ENCODE measurements at places on chromosomes 4 and X.

DNA sequence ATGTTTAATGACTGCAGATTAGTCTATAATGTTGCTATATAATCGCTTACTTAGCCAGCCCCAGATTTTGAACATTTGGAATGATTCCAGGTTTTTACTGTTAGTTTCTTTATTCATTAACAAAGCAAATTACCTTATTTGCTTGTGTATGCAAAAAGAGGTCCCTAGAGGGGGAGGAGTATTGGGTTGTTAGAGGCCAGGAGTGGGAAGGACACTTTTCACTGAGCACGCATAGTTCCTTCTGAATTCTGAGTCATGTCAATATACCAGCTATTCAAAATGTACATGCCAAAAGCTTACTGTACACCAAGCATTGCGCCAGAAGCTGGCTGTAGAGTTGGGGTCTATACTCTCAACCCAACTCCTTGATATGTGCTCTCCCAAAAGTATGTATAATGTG is 5.1 kb upstream of the DGAT2L6 start:
- DNase-seq: no peak

DNA sequence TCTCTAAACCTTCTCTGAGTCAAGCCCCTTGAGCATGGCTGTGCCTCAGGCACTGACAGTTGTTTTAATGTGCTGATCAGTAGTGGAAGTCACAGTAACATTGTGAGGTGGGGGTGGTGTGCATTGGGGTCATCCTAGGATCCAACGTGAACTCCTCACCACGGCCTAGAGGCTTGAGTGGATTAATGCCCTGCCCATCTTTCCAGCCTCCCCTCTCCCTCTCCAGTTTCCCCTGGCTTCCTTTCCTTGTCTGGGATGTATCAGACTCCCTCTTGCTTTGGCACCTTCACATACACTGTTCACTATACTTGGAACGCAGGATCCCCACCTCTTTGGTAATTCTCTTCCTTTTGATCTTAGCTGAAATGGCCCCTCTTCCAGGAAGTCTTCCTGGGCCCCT is 13.3 kb upstream of the PJA1 start:
- no peak for DNase-seq

GRCh38 chrX:68980906-68981616 is 152.2 kb downstream of the EFNB1 start:
- no peak for DNase-seq

- DNase-seq: no peak
These were observed 42.4 kb upstream of the PABPC4L start for GRCh38 chr4:134243742-134244713.

DNA sequence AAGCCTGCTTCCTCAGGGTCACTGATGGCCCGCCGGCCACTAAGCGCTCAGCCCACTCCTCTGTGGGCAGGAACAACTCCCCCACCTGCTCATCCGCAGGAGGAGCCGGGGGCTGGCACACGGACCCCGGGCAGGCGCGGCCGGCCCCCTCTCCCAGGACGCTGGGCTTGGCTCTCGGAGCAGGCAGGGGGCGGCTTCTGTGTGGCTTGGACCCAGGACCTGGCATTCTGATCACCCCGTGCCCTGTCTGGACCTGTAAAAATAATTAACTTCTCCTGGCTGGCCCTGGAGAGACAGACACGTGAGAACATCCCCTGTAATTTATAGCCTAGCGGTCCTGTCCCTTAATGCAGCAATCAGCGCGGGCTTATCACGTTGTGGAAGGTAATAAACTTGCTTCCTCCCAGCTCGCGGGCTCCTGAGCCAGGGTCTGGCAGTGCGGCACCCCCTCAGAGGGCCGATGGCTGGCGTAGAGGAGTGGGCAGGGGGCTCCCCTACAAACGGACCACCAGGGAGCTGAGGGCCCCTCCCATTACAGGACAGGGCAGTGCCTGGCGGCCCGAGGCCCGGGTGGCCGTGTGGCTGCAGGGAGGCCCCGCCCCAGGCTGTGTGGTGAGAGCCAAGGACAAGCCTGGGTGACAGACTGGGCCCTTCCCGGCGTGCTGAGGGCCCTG is 84.5 kb upstream of the NKX1-1 start:
- no peak for DNase-seq

GRCh38 chr4:114025176-114025777 is 45.8 kb upstream of the ARSJ start:
- no peak for DNase-seq

GRCh38 chr4:25487155-25487554 is 110.1 kb downstream of the ANAPC4 start:
- DNase-seq: no peak

DNA sequence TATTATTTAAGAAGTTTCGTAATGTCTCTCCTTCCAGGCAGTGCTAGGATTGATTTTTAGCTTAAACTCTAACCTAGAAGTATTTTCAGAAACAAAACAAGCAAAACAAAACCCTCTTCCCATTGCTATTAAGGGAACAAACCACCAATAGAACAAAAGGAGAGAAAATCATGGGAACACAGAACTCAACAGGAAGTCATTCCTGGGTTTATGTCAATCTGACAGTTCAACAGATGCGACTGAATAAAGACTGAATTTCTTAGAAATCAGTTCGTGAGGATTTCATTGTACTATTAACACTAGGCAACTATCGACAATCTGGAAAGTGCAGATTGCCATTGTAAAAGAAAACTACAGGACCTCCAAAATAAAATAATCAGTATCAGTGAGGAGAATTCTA is 229.1 kb upstream of the SMIM31 start:
- no peak for DNase-seq

DNA sequence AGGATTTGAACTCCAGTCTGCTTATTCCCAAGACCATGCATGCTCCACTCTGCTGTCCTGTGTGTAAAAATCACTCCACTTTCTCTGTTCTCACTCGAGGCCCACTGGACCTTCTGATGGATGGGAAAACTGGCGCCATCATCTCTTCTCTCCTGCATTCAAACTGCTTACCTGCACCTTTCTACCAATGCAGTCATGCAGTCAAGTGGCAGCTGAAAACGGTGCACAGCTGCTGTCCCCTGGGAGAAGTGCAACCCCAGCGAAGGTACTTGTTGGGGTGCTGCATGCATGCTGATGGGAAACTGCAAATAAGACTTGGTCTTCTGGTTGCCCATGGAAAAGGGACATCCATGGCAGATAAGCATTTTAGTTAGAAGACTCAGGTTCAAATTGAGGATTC is 147.1 kb downstream of the EVC2 start:
- DNase-seq: no peak

GRCh38 chr4:110442309-110442708 is 33.6 kb upstream of the ENPEP start:
- no peak for DNase-seq

DNA sequence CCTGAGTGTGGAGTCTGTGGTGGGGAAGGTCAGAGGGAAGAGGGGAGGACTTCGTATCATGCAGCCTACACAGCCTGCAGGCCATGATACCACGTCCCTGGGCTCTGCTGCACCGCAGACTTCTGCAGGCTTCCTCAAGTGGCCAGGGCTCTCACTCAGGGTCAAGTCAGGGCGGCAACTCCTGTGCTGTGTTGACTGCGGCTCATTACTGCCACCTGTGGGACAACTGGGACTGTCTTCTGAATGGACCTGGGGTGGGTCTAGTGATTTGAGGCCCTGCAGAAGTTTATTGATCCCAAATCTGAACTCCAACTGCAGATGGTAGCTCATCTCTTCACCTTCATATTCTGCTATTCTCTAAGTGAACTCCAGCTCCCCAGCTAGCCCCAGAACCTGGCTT is 167.1 kb downstream of the NSUN7 start:
- no peak for DNase-seq

DNA sequence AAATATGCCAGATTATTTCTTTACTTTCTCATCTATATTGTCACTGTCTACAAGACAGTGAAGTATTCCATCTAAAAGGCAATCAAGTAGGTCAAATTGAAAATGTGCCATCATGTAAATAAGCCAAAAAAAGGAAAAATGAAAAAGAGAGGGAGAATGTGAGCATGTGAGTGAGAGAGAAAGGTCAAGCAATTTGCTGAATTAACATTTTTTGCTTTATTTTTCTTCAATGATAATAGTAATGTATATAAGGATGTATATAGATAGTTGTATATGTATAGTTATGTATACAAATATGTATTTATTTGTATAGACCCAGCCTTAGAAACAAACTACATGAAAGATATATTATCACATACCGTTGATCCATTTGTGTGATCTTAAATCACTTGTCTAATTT is 11.5 kb downstream of the CXCL8 start:
- no peak for DNase-seq

- DNase-seq: no peak
These were observed 388.6 kb upstream of the MAGEB2 start for GRCh38 chrX:29826742-29827141.

- DNase-seq: no peak
These were observed 45.0 kb downstream of the SNX25 start for GRCh38 chr4:185254434-185254833.

- DNase-seq: no peak
These were observed 76.0 kb downstream of the NR3C2 start for GRCh38 chr4:148366251-148366650.

GRCh38 chr4:85826060-85826678 is 351.2 kb downstream of the ARHGAP24 start:
- DNase-seq: no peak

DNA sequence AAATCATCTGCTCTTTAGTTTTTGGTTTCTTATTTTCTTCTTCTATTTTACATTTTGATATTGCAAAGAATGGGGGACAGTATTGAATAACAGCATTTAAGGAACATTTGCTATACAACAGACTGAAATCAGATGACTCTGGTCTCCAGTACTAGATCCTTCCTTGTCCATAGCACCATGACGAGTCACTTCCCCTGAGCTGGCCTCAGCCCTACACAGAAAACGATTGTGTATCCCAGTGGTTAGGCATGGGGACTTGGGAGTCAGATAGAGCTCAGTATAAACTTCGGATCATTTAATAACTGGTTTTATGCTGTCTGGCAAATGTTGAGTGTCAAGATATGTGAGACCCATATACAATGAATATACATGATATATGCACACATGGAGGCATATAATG is 44.7 kb upstream of the BEX4 start:
- no peak for DNase-seq

- DNase-seq: no peak
These were observed 170.4 kb upstream of the MAB21L2 start for GRCh38 chr4:150411520-150411919.

Data from stimulated activated CD8-positive, alpha-beta memory T cell treated with anti-CD3 and anti-CD28 coated beads, Interleukin-4, amount 100 ng/mL, for 1 hour (primary cell).